ENCODE measurements at places on chromosomes 7 and 10. TPM values are rescaled to one million over a fixed set of nuclear protein-coding genes. Genes with fewer than 3 reads are reported as not detected.
A peak's percentile ranks its signal among the peaks of the same experiment; 100 is the strongest.

Gene BTRC
- total RNA-seq = 8.2 TPM

Gene FLNC
- 130 TPM for total RNA-seq

Gene PRSS37
- not detected for total RNA-seq

Gene CALHM3
- not detected for total RNA-seq

Gene KMT2E
- 85.6 TPM for total RNA-seq

Gene TMEM209
- total RNA-seq = 5.7 TPM

DNA sequence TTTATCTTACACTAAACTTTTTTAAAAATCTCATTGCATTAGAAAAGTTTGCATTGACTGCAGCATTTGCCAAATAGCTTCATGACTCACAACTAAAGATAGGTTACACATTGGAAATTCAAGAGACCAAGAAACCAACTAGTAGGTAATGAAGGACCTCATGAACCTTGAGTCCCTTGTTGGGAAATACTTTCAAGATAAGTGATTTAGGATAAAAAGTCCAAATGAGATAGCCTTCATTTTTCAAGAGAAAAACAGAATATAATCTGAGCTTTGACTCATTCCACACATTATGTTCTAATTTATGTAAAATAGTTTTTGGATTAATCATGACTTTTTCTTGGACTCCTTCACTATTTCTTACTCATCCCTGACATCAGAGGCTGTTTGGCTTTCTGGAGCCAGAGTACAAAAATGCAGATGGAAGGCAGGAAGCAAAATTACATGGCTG is 13.1 kb upstream of the LIPF start:
- DNase-seq = peak; percentile 51

- DNase-seq = peak; percentile 11
These were observed 64.3 kb downstream of the MYL10 start for GRCh38 chr7:101564778-101565211.

DNA sequence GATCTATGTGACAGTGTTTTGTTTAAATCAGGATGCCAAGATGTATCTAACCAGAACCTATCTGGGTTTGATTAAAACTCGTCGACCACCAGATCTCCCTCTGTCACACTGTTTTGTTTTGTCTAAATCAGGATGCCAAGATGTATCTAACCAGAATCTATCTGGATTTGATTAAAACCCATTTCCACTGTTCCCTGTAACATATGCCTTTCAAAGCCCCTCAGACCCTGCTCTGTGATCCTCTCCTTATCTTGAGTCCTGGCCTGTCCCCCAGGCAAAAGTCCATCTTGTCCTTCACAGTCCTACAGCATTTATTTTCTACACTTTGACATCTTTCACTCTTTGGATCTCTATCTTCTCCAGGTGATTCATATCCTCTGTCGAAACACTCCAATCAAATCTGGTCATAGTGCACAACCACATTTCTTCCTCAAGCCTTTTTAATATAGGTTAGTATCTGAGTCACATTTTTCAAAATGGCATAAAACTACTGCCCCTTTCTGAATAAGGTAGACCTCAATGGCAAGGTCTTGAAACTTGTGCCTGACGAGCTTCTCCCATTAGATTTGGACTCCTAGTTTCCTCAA is 32.5 kb downstream of the ERLIN1 start:
- no peak for DNase-seq

- DNase-seq = no peak
These were observed 328.3 kb upstream of the TEX47 start for GRCh38 chr7:89123871-89124270.

DNA sequence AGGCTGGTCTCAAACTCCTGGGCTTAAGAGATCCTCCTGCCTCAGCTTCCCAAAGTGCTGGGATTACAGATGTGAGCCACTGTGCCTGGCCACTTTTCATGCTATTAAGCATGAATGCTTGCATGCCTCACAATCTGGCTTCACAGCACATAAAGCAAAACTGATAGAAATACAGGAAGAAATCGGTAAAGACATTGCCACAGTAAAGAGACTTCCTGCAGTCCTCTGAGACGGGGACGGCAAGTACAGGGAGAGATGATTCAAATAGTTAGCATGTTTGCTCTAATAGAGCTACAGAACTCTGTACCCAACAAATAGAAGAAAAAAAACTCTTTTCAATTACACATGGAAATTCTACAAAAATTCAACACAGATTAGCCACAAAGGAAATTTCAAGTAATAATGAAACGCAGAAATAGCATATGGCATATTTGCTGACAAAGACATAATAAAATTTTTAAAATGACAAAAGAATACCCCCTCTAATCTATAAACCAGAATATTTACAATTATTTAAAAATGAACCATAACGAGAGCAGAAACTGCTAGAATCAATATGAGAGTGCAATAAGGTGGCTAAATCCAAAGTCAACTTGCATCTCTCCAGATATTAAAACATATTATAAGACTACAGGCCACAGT is 32.3 kb downstream of the CARD11 start:
- DNase-seq = no peak

GRCh38 chr7:6228361-6229229 is 43.8 kb downstream of the CYTH3 start:
- no peak for DNase-seq

DNA sequence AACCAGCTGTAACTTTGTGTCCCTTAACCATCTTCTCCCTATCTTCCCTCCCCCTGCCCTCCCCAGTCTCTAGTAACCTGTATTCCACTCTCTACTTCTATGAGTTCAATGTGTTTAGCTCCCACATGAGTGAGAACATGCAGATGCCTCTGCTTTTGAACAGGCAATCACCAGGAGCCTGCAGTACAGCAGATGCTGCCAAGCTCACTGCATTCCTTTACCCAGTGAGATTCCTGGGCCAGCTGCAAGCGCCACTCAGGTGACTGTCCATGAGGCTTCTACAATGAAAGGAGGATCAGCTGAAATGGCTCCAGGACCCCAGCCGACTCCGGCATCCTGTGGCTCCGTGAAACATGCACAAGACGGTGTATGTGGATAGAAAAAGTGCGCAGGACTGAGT is 15.7 kb downstream of the GRID1 start:
- DNase-seq = no peak

DNA sequence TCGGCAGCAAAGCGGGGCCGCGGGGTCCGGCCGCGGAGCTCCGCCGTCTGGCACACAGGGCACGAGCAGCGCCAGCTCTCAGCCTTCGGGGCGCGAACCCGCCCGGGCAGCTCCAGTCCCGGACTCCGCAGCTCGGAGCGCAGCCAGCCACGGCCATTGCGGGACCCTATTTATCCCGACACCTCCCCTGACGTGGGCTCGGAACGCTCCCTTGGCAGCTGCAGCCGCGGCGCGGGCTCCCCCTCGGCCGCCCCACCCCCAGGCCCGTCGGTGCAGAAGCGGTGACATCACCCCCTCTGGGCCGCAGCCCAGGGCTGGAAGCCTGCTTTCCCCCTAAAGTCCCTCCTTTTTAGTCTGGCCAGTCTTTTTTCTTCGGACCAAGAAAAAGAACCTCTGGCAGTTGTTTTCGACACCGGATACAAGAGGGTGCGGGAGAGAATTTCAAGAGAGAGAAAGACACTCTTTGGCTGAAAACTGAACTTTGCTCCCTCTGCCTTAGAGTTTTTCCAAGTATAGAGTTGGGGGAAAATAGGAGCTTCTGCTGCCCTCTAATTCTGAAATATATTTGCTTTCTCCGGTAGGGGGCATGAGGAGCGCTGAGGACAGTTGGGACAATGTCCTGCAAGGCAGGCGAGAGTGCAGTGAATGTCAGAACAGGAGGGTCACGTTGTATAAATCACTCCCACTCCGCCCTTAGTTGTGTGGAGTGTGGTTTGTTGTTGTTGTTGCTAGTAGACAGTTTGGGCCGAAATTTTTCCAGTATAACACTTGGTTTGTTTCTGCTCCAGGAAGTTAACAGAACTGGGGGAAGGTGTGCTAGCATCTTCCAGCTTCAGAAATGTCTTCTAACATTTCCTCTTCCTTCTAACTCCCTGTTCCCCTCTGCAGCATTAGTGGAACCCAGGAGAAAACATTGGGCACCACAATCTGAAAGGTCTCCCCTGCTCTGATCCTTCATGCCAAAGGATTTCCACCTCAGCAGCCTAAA is at the start of gene SFRP4:
Gene SFRP4, minus strand, starts transcription at position 145 of the 988 bp plus-strand sequence. CDS start 280 bp downstream, outside the sequence.
- DNase-seq = peak; percentile 39
